ENCODE measurements at places on chromosomes 3 and 15.

DNA sequence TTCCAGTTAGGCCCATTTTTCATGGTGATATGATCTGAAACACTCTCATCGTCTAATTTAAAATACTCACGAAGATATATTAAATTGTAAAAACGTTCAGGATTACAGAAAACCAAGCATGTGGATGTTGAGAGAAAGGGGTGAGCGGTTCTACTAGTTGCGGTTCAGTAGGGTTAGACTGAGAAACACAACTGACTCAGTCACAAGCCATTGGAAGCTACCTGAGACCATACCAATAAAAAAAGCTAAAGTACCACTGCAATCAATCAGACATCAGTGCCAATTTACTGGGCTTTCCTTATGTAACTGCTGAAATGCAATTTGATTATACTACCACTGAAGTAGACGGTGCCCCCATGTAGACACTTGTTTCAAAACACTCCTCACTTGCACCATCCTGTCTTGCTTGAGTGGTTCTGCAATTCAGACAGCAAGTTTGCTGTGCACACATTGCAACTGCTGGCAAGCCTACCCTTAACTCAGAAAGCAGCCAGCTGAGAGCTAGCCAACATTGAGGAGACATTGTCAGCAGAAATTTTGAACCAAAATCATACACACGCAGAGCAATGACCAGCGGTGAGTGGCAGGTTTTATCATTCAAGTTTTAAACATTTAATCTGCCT, 368.7 kb upstream of the ARHGEF26 start:
- DNase-seq = no peak

GRCh38 chr3:37554364-37554763, 307.3 kb upstream of the CTDSPL start:
- DNase-seq = no peak

GRCh38 chr3:43729707-43730414, 39.1 kb downstream of the ABHD5 start:
- no peak for DNase-seq

DNA sequence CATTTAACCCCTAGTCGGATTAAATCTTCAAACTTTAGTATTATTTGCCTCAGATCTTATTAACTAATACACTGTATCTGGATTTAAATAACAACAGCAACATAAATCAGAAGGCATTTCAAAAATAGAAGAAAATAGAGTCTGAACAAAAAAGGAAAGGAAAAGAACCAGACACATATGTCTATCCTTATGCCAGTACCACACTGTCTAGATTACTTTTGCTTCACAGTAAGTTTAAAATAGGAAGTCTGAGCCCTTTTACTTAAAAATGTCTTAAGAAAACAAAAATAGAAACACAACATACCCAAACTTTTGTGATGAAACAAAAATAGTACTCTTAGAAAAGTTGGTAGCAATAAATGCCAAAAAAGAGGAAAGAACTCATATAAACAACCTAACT, 1615.8 kb downstream of the SI start:
- no peak for DNase-seq

DNA sequence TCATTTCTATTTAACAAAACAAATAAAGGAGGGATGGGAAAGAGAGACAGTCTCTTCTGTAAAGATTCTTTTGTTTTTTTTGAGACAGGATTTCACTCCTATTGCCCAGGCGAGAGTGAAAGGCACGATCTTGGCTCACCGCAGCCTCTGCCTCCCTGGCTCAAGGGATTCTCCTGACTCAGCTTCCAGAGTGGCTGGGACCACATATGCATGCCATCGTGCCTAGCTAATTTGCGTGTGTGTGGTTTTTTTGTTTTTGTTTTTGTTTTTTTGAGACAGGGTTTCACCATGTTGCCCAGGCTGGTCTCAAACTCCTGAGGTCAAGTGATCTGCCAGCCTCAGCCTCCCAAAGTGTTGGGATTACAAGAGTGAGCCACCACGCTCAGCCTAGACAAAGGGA, 23.3 kb downstream of the STAG1 start:
- no peak for DNase-seq

DNA sequence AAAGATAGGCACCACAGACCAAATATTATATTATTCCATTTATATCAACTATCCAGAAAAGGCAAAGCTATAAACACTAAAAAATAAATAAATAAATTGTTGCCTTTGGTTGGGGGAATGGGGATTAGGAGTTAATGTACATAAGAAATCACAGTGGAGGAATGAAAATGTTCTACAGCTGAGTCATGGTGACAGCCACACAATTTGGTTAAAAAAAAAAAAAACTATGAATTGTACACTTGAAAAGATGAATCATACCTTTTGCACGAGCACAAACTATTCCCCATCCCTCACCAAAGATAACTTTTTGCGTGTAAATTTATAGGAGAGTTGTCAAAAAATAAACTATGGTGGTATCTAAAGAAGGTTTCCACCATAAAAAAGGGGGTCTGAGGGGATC, 103.2 kb downstream of the TBC1D5 start:
- no peak for DNase-seq

DNA sequence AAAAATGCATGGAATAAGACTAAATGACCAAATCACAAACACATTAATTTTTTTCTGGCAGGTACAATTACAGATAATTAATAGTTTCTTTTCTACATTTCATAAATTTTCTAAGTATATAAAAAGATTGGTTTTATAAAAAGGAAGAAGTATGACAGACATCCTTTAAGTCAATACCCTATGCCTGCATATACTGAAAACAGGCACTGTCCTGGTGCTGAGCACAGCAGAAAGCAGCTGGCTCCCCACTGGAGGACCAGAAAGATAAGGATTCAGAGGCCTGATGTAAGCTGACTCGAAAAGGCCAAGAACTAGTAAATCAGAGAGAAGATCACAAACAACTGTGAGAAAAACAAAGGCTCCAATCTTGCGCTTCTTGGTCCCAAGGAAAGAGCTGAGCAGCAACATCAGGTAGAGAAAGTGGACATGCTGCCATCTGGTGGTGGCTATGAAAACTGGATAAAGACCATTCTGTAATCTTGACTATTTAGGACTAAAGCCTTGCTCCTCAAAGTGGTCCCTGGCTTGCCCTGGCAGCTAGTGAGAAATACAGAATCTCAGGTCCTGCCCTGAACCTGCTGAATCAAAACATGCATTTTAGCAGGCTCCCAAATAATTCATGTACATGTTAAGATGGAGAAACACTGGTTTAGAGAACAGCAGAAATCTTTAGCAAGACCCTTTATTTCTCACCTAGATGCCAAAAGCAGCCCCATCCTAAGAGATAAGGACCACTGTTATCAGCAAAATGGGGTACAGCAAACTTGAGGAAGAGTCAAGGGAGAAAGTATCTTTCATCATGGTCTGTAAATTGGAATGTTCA, 76.0 kb downstream of the TRANK1 start:
- DNase-seq = peak; percentile 0

DNA sequence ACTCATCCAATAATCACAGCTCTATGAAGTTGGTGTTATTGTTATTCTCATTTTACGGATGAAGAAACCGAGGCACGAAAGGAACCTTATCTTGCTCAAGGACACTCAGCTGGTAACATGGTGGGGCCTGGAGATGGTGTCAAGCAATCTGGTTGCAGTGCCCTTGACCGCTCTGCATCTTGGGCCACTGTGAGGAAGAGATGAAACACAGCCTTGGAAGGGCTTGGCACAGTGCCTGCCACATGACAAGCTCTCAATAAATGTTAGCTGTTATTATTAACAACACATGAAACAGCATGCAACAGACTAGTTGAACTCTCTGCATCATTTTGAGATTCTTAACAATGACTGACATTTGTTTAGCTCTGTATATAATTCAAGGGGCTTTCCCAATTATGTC, 10.1 kb upstream of the ITGA11 start:
- no peak for DNase-seq

DNA sequence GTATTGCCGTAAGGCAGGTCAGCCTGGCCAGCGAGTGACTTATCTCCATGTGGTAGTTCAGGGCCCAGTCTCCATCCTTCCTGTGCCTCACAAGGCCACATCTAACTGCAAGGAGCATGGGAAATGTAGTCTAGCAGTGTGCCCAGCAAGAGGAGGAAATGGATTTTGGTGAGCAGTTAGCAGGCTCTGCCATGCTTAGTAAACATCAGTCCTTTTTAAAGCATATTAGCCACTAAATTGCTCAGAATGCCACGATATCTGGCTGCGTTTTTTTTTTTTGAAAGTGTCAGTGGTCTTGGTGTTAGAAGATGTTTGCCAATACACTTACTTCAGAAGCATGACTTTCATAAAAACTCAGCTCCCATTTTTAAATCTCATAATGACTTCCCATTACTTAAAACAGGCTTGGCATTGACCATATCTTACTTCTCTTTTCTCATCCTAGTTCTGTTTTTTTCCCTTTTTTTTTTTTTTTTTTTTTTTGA, 470.2 kb upstream of the TPRG1 start:
- no peak for DNase-seq

DNA sequence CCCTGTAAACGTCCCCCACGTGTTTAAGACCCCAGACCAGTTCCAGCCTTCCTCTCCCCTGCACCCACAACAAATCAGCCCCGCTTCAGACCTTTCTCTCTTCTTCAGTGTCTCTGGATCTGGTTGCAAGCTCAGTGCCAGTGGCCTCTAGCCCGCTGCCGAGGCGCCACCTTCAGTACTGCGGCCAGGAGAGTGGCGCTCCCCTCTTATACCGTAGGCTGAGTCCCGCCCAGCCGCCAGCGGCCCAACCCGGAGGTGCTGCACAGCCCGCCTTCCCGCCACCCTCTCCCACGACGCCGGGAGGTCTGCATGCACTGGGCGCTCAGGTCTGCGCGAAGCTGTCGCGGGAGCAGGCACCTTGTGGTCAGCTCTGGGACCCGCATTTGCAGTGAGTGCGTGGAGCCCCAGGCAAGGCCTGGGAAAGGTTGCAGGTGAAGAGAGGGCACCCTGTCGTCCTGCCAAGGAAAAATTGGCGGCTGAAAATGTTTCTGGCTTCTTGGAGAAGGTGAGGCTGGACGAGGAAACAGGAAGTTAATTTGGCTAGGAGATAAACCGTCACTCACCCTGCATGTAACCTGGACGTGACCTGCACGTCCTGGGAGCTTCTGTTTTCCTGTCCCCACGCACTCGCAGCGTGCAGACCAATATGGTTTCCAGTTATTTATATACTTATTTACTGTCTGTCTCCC, at the start of gene C2CD4B:
Gene C2CD4B, minus strand, starts transcription at position 182 of the 689 bp plus-strand sequence. CDS start 301 bp downstream, outside the sequence.
- no peak for DNase-seq

- no peak for DNase-seq
Measured at GRCh38 chr3:112984485-112984884, 6.3 kb upstream of the GTPBP8 start.

DNA sequence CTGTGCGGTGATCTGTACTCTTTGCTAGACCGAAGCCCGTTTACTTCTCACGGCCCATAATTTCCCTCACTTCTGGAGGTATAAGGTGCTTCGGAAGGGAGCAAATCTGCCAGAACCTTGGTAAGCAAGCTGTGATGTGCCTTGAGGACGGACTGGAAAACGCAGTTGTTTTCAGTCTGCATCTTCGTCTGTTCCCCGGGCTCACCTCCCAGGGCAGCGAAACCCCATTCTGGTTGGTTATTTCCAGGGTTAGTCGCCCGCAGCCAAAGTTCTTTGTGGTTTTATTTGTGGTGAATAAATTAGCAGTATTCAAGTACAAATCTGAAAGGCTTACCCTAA, 401 bp downstream of the RAMAC start:
- DNase-seq = no peak

DNA sequence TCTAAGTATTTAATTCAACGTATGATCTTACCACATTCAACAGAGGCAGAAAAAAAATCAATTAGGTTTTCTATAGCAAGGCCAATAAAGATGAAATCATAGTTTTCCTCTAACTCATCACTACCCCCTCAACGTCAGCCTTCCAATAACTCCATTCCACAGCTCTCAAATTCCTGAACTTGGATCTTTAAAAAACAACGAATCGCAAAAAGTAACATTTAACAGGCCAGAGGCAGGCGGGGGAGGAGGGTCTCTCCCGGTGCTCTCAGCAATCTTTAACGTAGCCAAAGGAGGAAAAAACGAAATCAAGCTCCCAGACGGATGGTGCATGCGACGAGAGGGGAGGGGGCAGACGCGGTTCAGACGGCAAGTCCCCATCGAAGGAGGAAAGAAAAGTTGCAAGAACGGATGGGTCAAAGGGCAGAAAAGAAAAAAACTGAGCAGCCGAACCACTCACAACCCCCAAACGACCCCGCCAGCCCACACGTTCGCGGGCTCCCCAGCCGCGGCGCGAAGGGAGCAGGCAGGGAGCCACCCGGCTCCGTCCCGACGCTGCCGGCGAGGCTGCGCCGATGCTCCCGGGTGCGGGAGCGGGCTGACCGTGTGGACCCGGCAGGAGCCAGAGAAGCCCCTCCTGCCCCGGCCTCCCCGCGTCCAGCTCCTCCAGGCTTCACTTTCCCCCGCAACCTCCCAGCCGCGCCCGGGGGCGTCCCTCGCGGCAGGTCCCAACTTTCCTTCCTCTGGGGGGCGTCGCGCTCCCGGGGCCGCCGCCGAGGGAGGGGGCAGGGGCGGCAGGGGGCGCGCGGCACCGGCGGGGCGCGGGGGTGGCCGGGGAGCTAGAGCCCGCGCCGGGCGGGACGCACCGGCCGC, 703 bp downstream of the PEAK1 start:
- no peak for DNase-seq

DNA sequence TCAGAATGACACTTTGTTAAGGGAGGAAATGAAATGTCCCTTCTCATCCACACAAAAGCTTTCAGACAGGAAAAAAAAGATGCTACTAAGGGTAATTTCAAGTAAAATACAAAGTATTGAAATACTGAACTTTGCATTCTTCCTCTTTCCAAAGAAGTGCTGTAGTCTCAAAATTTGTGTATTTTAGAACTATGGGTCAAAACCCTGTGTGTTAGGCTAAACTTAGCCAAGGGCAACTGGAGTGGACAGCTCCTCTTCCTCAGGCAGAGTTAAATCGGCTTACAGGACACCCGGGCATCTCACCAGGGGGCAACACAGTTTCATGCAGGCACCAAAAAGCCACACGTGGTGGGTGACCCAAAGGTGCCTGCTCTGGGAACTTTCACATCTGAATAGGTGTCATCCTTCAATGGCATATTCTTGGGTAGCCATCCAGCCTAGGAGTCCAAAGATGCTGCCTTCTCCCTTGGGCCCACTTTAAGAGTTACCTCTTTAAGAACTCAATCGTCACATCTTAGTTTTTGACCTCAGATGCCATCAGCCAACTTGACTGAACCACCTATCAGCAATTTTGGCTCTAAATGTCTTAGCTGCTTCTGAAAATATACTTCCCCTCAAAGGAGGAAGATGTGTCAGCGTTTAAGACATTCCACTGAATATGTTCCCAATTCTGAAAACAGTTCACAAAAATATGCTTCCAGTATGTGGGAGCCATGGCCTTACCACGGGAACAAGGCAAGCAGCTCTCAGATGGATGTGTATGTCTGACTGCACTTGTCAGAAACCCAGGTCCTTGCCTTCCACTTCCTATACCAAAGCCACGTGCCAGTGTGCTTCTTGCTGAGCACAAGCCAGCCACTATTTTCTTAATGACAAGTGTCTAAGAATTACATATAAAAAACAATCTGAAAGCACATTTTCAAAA, 32.2 kb upstream of the MUC13 start:
- DNase-seq = no peak

DNA sequence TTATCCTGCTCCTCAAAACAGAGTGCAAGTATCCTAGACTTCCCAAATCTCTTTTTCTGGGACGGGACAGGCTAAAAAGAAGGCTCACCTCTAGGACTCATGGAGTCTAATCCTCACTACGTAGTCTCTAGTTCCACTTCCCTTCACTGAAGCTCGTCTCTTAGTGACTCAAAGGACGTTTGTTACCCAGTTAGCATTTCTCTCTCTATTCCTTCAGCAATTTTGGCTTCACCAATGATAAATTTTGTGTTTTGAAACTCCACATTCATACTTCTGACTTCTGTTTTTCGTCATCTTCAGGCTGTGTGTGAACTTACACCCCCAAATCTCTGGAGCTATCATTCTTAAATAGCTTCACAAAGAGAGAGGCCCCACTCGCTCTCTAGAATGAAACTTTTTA, 627.1 kb downstream of the NAALADL2 start:
- DNase-seq = no peak
